ENCODE measurements at places on chromosomes 16 and 17.

- no peak for DNase-seq
These were observed 10.9 kb downstream of the COPS3 start for GRCh38 chr17:17269926-17270773.

DNA sequence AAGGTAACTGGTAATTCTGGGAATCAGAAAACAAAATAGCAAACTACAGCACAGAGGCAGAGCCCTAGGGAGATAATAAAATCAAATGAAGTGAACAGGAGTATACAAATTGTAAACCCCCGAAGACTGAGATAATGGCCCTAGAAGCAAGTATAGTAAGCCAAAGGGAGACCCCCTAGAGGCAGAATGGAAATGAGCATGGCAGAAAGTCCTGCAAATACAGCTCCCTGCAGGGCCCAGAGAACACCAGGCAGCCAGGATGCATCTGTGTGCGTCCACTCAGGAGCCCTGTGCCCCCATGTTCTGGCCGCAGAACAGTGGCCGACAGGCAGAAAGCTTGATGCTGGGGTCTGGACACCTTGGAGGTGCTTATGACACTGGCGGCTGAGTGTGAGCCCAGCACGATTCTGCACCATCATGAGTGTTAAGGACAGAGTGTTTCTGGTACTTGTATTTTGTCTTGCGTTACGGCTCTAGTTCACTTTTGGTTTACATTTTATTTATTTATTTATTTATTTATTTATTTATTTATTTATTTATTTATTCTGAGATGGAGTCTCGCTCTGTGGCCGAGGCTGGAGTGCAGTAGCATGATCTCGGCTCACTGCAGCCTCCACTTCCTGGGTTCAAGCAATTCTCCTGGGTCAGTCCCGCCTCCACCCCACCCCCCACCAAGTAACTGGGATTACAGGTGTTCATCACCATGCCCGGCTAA, 48.7 kb downstream of the RGS9 start:
- no peak for DNase-seq

DNA sequence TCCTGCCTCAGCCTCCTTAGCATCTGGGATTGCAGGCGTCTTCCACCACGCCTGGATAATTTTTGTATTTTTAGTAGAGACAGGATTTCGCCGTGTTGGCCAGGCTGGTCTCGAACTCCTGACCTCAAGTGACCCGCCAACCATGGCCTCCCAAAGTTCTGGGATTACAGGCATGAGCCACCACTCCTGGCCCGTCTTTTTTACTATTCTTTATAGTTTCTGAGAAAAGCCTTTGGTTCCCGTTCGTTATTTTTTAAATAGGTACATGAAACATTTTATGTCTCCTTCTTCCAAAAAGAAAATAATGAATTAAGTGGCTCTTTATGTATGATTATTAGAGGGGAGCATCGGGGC, 570 bp upstream of the BCO1 start:
- DNase-seq, result no peak

DNA sequence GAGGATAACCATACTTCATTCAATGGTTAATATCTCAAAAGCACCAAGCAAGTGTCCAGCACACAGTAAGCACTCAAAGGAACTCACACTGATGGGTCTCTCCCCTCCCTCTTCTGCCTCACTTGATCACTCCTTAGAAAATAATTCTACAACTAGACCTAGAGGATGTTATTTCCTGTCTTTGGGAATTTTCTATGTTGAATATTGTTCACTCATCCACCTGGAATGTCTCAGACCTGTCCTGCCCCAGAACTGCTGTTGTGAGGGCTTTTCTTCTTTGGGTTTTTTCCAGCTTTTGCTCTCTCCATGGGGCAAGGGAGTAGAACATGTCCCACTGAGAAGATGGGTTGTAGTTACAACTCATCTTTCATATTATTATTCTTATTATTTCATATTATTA, 25.3 kb downstream of the NXPH3 start:
- no peak for DNase-seq

DNA sequence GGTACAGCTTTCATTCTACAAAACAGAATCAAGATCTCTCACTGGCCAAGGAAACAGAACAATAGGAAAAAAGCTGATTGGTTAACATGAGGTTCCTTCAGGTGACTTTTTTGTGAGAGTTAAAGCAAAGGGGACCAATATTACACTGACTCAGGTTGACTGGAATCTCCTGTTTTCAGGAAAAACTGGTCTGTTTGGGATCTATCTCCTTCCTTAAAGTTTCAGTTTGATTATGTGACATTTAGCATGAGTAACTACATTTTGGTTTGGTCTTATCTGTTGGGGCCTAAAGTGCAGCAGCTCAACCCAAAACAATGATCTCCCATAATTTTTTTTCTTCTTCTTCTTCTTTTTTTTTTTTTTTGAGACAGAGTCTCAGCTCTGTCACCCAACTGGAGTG, 9.7 kb downstream of the NUPR1 start:
- DNase-seq, result no peak

DNA sequence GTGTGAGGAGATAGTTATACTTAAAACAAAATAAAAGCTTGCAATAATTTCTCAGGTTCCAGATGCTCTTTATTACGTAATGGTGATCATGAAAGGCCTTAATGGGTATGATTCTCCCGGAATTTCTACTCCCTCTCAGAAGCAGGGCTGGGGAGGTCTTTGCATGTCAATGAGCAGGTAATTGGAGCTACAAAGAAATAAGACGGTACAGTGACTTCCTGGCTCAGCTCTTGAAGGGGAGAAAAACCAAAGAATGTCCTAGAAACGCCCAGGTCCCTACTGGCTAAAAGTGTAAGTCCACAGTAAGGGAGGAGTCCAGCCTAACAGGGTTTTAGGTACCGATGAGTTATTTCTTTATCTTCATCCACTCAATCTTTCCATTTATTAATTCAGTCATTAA, 390.9 kb downstream of the TMEM114 start:
- DNase-seq, result no peak

DNA sequence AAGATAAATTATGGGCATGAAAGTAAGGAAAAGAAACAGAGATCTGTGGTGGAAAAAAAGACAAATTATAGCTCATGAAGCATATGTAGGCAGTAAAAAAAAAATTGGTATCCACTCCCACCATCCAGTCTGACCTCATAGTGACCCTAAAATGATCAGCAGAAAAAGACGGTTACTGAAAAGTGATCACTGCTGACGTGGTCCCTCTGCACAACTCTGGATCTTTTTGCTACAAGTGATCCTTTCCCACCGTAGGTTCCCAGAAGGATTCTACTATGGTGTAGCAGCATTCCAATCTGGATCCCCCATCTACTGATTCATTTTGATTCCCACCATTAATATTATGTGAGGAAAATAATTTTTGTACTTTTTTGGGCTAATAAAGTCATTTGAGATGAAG, 10.9 kb upstream of the CHST6 start:
- DNase-seq, result no peak

- DNase-seq, result no peak
These were observed 91.4 kb downstream of the HIC1 start for GRCh38 chr17:2146132-2146871.

- peak; percentile 71 for DNase-seq
These were observed 17.6 kb downstream of the ZSWIM7 start for GRCh38 chr17:15981646-15982580.

DNA sequence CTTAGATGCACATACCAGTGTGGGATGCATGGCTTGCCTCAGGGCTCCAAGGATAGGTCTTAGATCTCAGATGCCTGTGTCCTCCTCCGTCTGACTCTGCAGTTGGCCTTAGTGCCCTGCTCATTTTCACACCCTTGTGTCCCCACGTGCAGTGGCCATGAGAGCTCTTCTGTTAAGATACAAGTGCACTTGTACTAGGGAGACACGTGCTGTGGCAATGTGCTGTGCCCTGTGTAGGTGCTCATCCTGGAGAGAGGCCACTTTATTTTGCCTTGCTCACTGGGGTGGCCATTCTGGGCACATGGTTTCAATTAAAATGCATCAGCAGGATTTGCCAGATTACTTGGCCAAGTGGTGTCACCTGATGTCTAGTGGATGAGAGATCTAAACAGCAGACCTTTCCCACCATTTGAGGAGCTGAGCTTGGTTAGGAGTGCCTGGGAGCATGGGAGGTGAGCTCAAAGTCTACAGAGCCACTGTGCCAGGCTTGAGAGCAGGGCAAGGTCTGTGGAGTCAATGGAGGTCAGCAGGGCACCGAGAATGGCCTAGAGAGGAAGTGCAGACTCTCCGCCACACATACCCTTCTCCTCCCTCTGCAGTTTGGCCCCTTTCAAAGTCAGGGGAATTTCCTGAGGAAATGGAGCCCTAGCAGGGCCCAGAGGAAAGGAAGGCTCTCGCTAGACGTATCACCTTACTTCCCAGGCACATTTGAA, 25.2 kb upstream of the SMPD3 start:
- DNase-seq, result no peak

DNA sequence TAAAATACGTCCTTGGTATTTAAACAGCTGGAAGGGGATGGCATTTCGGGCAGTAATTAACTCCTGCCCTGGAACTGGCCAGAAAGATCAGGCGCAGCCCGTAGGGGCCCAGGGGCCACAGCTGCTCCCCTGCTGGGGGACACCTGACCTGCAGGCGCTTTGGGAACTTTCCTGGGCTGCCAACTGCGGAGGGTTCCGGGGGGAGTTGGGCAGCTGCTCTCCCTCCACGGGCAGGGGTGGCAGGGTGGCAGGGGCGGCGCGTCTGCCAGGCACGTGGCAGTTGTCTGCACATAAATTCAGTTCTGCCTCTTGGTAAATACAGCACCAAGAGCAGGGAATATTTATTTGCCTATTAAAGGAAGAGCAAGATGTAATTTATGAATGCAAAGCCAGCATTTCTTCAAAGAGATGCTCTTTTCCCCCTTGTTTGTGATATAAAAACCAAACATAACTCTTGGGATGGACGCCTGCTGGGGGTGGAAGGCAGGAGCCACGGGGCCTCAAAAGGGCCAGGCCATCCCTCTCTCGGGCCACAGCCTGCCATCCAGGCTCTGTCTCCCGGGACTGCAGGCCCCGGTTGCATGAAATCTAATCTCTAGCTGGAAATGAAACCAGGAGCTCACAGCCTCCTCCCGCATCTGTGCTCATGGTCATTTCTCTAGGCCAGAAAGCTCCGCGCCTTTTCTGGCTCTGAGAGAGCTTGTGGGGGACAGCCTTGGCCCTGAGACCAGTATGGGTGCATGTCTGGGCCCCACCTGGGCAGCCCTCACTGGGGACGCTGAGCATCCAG, 29.9 kb upstream of the CHMP6 start:
- no peak for DNase-seq

- DNase-seq, result no peak
These were observed 232.3 kb downstream of the WWOX start for GRCh38 chr16:78331731-78332130.

DNA sequence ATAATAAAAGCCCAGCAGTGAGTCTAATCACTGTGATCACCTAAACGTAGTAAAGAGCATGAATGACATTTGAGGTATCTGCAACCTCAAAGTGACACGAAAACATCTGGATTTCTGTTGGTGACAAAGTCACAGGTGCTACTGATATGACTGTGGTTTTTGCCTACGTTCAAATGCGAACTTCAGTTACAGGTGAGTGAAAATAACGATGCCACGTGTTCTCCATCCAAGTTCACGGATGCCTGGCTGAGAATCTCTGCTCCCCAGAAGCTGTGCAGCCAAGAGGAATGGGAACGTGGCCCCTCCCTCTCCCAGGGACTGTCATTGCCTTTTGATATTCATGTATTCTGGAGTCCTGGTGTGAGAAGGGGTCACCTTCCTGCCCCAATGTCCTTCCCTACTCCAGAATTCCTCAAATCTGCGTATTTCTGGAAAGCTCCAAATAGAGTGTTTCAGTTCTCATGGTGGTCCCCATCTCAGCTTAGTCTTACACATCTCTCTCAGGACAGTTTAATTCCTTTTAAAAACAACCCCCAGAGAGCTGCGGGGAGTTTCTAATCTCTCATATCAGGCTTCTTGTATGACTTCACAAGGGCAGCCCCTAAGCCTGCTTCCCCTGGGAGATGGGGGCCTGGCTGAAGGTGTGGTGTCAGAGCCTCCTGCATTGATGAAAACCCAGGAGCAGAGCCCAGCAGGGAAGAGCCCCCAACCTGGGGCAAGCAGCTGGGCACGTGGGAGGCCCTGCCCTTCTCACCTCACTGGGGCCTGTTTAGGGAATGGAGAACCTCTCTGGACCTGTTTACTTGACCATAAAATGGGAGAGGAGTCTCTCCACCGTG, 25.8 kb downstream of the PIK3R5 start:
- no peak for DNase-seq

DNA sequence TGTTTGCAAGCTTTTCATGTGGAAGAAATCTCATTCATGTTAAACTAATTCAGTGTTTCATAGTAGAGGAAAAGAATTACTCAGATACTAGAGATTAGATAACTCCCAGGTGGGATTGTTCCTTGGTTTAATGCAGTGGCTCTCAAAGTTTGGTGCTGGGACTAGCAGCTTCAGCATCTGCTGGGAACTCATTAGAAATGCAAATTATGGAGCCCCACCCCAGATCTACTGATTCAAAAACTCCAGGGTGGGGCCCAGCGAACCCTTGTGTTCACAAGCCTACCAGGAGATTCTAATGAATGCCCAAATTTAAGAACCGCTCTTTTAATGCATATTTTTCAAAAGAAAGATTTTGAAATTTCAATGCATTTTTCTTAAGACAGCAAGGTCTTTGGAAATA, 253.4 kb upstream of the CNTNAP4 start:
- no peak for DNase-seq

GRCh38 chr16:21158208-21159110, at the start of gene LDAF1:
LDAF1 (plus strand) TSS chr16:21158674; CDS start chr16:21161183, 2,509 bp downstream.
- peak; percentile 82 for DNase-seq

DNA sequence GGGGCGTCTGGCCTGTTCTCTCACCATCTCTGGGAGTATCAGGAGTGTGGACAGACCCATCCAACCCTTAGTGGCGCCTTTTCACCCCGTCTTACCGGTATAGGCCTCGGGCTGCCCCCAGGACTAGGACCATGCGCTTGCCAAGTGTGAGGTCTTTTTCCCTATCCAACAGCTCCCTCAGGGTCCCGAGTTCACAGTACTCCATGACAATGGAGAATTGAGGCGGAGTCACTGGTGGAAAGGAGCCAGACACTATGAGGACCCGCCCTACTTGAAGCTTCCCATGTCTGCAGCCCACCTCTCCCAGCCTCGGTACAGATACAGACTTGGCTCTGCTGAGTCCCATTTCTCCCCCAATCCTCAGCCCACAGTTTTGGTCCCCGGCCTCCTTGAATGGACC, 15.9 kb upstream of the RFWD3 start:
- no peak for DNase-seq

DNA sequence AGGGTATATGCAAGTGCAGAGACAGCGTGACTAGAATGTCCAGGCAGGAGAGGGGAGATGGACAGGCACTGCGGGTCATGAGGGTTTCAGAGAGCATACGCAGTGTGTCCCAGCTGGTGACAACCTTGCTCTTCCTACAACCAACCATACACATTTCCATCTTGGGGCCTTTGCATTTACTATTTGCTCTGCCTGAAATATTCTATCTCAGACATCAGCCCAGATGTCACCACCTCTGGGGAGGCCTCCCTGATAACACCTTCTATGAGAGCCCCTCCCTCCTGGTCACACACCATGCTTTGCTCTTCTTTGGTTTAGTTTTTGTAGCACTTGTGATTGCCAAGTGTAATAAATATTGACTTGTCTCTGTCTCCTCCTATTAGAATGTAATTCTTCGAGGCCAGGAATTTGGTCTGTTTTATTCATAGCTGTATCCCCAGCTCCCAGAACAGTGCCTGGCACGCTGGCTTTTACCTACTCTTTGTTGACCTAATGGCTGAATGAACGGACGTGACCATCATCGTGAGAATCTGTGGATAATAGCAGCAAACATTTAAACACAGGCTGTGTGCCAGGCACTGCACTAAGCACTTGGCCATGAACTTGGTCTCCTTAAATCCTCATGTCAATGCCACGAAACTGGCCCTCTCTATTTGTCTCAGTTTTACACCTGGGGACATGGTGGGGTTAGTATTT, 51.9 kb downstream of the PLCG2 start:
- no peak for DNase-seq

- DNase-seq, result peak; percentile 80
These were observed 38.1 kb upstream of the VPS4A start for GRCh38 chr16:69273009-69273408.

All from EL (cell line).